NCI-H446 (cell line): ENCODE measurements at places on chromosomes 11 and 22.

DNA sequence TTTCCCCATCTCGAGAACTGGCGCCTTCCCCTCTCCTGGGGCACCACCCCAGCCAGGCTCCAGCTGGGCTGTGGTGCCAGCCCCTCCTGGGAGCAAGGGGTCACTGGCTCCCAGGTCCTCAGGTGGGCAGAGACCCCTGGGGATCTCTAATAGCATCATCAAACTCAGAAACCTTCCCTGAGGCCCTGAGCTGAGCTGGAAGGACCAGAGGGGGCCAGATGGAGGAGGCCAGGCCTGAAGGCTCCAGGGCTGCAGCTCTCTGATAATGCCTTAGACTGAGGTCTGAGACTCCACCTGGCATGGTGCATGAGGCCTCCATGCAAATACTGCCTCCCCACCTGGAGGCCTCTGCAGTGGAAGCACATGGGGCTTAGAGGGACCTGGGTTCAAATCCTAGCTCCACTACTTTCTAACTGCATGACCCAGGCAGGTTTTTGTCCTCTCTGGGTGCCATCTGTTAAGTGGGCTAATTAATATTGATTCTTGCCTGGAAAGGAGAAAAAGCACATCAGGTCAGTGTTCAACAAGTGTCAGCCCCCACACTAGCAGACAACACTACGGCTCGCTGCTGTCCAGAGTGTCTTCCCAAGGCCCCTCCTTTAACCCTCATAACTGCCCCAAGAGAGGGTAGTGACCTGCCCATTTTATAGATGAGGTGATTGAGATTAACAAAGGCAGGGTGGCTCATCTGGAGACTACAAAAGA is 1.5 kb downstream of the MAPK8IP1 start:
- no peak for DNase-seq

GRCh38 chr11:125364121-125364826 is 131.8 kb downstream of the FEZ1 start:
- DNase-seq: no peak

- DNase-seq: no peak
Measured at GRCh38 chr22:50262460-50262911, 1.0 kb upstream of the MAPK12 start.

- no peak for DNase-seq
Measured at GRCh38 chr11:119320776-119321524, 4.0 kb upstream of the MCAM start.

DNA sequence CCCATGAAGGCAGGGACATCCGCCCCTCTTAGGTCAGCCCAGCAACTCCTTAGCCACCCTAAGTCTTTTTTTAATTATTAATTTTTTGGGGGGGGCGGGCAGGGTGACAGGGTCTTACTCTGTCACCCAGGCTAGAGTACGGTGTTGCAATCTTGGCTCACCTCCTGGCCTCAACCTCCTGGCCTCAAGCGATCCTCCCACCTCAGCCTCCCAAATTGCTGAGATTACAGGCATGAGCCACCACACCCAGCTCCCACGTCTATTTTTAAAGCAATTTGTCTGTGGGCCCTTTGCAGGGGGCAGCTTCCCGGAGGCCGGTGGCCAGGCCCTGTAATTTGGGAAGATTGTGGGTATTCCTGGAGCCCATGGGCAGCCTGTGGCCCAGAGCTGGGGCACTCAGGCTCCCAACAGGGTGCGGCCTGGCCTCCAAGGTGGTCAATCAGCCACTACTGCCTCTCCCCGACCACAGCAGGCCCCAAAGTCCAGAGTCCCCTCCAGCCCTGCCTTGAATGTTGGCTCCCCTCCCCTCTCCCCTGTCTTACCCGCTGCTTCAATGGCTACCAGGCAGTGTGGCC is 27.2 kb downstream of the CREB3L1 start:
- no peak for DNase-seq

DNA sequence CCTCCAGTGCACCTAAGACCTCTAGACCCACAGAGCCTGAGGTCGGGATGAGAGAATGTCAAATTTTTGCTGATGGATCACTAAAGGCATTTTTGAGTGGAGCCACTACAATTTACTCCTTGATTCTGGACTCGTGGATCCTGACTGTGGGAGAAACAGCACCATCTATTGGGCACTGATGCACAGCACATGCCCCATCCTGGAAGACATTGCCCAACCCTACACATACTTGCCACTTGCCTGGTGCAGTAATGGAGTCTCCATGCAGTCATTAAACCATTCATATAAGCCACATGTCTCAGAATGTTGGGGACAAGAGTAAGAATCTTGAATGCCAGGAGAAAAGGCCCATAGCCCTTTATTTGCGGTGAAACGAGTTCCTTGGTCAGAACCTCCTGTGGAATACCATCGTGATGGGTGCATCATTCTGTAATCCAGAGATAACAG is 103.9 kb downstream of the GGTLC2 start:
- DNase-seq: no peak

DNA sequence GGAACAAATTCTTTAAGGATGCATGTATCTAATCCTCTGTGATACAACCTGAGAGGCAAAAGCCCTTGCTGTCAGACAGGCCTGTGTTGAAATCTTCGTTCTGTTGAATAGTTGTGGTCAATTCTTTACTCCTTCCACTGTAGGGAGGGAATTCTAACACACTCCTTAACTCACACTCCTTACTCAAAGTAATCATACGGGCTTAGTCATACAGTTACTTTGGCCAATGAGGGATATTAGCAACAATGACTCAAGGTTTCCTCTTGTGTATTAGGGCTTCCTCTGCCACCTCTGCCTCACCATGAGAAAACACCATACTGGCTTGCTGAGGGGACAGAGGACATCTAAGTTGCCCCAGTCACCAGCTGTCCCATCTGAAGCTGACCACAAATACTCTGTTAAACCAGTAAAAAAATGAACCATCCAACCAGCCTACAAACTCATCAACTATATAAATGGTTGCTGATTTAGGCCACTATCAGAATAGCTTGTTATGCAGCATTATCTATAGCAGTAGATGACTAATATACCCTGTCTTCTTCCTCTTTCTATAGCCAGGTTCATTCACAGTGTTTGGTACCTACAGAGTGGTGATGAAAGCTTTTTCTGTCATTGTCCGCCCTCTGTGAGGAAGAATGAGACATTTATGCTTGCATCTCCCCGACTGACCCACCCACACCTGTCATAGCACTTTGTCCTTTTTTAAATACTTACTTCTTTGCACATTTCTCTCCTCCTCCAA is 322.8 kb upstream of the SYN3 start:
- no peak for DNase-seq

DNA sequence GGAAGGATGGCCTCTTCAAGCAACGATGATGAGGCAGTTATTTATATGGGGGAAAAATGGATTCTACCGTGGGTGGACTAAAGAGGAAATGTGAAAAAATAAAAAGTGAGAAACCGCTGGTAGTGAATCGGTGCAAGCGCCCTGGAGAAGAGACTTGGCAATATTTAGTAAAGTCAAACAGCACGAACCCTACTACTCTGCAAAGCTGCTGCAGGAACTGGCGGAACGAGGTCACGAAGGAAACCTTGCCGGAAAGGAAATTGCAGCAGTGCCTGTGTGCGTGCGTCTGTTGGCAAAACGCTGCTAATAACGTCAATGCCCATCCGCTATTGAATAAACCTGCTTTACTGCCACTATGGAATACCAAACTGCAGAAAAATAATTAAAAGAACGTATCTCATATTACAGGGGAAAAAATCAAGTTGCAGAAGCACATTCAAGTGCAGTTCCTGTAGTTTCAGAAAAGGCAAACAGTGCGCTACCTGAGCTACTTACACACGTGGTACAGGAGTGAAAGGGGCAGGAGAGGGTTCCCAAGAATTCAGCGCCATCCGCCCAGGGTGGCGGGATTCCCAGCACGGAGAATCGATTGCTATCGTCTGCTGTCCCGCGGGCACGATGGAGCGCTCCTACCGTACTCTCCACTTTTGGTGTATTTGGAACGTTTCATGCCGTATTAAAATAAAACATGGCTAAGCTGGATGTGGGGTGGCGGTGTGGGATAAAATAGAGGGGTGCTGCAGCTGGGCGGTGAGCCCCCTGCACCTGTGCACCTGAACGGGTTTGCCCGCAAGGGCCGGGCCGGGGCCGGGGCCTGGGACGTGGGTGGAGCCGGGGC is 585 bp upstream of the NADSYN1 start:
- no peak for DNase-seq

DNA sequence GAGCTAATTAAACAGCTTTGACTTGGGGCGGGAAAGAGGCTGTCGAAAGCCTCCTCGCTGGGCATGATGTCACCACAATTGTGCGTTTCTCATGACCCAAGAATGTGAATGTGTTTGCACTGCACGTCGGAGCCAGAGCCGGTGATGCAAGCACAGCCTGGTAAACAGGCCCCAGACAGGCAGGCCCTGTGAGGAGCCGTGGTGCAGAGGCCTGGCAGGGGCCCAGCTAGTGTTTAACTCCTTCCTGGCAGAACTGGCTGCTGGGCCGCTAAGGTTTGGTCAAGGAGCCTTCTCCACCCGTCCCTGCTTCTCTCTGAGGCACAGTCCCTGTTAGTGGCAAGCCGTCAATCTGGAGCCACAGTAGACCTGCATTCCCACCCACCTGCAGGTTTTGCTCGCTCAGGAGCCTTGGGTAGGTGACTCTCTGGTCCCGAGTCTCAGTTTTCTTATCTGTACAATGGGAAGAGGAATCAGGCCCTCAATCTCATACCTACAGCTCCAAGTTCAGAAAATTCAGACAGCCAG is 25.4 kb upstream of the SMTN start:
- peak; percentile 85 for DNase-seq

- DNase-seq: no peak
Measured at GRCh38 chr11:122812638-122813037, 25.7 kb upstream of the CRTAM start.

- peak; percentile 80 for DNase-seq
Measured at GRCh38 chr11:94737171-94737611, 31.0 kb upstream of the AMOTL1 start.

DNA sequence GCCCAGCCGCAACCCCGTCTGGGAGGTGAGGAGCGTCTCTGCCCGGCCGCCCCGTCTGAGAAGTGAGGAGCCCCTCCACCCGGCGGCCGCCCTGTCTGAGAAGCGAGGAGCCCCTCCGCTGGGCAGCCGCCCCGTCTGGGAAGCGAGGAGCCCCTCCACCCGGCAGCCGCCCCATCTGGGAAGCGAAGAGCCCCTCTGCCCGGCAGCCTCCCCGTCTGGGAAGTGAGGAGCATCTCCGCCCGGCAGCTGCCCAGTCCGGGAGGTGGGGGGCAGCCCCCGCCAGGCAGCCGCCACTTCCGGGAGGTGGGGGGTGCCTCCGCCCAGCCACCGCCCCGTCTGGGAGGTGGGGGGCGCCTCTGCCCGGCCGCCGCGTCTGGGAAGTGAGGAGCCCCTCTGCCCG is 70.6 kb downstream of the STK33 start:
- no peak for DNase-seq

DNA sequence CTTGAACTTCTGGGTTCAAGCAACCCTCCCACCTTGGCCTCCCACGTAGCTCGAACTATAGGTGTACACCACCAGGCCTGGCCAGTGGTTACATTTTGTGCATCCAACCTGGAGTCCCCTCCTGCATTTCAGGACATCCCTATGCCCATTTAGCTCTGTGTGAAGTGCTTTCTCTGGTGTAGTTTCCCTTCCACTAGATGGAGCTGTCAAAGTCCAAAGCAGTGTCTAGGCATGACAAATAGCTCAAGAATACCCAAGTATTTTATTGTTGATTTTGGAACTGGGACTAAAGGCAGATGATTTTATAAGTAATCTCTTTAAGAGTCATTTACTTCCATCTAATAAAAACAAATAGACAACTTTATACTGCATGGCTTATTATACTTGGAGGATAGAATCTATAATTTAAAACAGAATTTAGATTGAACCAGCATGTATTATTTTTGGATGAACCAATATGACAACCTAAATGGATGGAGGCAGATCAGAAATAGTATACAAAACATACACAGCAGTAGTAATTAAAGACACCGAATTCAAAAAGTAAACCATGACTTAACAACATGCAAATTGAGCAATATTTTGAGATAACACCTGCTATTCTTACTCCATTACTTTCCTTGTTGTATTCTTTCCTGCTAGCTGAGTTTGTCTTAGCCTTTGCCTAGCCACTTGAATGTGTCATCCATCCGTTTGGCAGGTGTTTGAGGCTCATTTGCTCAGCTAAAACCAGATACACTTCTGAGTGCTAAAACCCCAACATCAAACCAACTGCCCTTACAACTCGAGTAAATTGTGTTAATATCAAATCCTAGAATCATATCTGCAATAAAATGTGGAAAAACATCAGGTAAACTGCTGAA is 37.7 kb downstream of the EIF4ENIF1 start:
- no peak for DNase-seq

DNA sequence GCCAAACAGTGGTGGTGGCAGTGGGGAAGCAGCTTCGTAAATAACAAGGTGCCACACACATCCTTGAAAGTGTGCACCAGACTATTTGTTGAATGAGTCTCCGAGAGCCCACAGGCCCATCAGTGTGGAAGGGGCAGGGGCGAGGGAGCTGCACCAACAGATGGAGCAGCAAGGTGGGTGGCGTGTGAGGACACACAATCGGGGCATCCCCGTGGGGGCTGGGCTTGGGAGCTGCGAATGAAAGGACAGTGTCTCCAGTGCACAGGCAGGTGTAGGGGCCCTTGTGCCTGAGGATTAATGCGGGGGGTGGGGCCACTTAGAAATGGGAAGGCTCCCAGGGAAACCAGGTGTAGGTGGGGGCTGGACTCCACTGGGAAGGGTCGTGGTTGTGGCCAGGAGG is 2.8 kb downstream of the NRXN2 start:
- DNase-seq: no peak

DNA sequence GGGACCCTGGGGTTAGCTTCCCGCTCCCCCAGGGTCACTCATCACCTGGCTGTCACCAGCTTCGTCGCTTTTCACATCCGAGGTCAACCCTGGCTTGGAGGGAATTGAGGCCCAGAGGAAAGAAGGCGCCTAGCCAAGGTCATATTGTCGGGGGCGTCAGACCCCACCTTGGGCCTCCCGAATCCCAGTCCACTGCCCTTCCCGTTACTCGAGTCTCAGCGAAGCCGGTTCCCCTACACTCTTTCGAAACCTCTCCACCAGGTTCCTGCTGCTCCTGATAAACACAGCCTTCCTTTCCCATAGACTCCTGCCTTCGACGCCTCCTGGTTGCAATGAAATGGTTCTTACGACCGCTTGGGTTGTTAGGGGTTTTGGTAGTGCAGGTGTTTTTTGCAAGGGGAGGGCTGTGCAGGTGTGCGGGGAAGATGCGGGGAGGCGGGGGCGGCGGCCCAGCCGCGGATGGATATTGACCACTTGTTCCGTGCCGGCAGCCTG is 642 bp downstream of the NAA40 start:
- DNase-seq: no peak

- no peak for DNase-seq
Measured at GRCh38 chr11:77104727-77105126, 2.1 kb downstream of the OMP start.

GRCh38 chr11:76668362-76669155 is 2.0 kb downstream of the LRRC32 start:
- no peak for DNase-seq

GRCh38 chr11:71170624-71171423 is 81.6 kb downstream of the SHANK2 start:
- no peak for DNase-seq
